ENCODE measurements at places on chromosomes 6 and 20.

DNA sequence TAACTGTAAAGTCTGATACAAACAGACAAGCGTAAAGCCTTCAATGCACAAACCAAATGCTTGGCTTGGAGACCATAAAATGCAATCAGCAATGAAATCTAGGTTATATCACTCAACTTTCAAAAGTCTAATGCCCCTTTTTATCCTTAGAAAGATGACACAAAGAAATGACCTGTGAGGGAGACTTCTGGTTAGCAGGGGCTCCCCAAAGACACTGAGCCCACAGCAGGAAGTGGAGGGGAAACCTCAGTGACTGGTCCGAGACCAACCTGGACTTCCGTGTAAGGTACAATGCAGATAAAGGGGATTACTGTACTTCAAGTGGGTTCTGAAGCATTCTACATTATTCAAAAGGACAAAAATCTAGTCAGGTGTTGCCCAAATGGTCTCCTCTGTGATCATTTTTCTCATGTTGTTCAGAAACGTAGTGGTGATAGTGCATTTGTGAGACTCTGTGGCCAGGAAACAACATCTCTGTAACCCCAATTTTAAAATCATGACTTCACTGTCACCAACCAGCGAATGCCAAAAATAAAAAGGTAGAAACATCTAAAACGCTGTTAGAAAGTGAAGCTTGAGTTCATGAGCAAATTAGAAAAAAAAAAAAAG, 88.2 kb downstream of the HIVEP2 start:
- peak; percentile 40 for DNase-seq

DNA sequence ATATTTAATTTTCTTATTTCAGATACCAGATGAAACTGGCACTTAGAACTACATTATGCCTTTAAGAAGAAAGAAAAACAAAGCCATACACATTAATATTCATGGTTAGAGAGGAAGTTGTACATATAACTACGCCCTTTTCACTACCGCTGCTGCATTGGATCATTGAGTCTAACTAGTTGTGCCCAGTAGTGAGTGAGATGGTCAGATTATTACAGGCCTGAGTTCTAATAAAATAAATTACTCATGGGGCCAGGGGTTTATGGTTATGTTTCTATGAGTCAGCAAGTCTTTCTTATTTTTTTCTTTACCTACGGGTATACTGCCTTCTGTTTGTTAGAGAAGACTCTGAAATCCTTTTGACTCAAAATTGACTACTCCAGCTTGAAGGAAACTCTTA, 11.5 kb downstream of the RIOK1 start:
- no peak for DNase-seq

- DNase-seq = no peak
Measured at GRCh38 chr6:154318721-154319120, 37.9 kb downstream of the IPCEF1 start.

- no peak for DNase-seq
Measured at GRCh38 chr6:154538640-154539191, 28.2 kb upstream of the CNKSR3 start.

- no peak for DNase-seq
Measured at GRCh38 chr20:52746190-52746589, 226.0 kb upstream of the TSHZ2 start.

DNA sequence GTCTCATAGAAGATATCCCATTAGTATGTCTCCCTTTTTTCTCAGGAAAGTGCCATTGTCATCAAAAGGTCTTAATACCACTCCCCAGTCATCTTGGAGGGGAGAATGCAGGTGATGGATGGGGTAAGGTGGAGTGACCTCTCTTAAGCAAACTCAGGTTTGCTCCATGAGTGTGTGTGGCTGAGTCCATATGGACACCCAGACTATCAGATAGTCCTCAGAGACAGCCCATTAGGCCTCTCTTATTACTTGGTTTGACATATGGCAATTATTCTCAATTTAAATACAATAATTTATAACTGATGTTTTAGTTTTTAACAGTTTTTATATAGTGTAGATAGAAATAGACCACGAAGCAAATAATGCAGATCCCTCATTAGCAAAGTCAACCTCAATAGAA, 23.2 kb downstream of the LAMA4 start:
- DNase-seq = no peak

- DNase-seq = no peak
Measured at GRCh38 chr6:53813801-53814200, 19.0 kb downstream of the LRRC1 start.

DNA sequence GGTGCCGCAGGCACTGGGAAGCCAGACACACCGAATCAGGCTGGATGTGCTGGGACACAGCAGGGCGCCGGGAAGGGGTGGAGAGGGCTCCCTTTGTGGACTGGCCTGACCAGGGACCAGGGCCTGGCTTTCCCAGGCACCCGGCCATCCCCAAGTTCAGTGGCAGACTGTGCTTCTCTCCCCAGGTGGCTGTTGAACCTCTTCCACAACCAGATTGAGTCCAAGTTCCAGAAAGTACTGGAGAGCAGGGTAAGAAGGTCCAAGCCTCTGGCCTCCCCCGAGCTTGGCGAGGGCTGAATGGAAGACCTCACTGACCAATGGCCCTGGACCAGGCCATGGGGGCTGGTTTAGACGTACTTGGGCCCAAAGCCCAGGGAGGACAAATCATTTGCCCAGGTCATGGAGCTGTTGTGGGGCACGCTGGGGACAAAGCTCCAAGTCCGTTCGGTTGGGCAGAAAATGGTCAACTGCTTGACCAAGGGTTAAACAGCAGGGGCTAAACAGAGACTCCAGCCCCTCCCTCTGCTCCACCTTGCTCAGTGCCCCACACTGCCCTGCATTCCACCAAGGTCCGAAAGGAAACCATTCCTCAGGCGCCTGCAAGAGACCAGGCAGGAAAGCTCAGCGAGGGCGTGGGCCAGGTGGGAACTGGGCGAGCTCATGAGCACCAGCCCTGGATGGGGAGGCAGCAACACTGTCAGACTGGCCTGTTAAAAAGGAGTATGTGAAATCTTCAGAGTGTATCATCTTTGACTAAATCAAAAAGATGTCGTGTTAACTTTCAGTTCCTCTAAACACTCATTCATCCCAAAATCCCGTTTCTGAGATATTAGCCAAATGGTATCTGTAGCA, 9.1 kb downstream of the LBP start:
- DNase-seq = no peak

DNA sequence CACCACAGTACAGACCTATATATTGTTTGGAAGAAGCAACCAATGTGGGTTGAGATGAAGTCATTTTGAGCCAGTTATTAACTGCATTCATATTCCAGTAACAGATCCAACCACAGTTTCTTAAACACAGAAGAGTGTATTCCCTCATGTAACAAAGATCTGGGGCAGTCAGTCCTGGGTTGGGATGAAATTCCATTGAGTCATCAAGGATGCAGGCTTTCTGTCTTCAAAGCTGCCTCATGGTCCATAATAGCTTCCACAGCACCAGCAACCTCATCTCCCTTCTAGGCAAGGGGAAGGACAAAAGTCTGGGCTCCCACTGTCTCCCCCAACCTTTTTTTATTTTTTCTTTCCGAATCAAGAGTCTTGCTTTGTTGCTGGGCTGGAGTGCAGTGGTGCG, 2.9 kb upstream of the SOD2 start:
- no peak for DNase-seq

- no peak for DNase-seq
Measured at GRCh38 chr6:113447088-113447831, 409.9 kb upstream of the MARCKS start.

DNA sequence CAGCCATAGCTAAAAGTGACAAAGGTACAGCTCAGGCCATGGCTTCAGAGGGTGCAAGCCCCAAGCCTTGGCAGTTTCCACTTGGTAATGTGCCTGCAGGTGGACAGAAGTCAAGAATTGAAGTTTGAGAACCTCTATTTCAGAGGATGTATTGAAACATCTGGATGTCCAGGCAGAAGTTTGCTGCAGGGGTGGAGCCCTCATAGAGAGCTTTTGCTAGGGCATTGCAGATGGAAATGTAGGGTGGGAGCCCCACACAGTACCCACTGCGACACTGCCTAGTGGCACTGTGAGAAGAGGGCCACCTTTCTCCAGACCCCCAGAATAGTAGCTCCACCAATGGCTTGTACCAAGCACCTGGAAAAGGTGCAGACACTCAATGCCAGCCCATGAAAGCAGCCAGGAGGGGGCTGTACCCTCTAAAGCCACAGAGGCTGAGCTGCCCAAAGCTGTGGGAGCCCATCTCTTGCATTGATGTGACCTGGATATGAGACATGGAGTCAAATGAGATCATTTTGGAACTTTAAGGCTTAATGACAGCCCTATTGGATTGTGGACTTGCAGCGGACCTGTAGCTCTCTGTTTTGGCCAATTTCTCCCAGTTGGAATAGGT, 1299.4 kb upstream of the MAP3K7 start:
- DNase-seq = no peak

DNA sequence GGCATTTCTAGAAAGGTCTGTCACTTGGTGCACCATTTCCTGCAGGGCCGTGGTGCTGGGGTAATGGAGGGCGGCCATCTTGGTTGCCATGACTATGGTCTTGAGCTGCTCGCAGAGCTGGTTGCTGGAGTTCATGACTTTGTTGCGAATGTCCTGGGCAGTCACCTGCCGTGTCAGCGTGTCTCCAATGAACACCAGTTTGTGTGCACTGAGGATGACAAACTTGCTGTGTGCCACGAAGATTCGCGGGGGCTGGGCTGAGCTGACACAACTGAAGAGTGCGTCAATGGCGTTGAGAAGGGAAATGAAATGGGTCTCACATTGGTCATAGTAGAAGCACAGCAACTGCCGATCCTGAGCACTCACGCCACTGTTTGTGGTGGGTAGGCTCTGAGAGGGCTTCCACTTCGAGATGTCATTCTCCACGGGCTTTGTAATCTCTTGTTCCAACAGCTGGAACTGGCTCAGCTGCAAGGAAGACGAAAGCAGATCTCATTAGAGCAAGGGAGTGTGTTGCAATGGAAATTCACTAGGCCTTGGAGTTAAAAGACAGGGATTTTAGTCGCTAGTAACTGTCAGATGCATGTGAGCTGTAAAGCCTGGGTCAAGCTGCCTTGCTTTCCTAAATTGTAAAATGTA, 47.1 kb downstream of the NEDD9 start:
- DNase-seq = no peak

DNA sequence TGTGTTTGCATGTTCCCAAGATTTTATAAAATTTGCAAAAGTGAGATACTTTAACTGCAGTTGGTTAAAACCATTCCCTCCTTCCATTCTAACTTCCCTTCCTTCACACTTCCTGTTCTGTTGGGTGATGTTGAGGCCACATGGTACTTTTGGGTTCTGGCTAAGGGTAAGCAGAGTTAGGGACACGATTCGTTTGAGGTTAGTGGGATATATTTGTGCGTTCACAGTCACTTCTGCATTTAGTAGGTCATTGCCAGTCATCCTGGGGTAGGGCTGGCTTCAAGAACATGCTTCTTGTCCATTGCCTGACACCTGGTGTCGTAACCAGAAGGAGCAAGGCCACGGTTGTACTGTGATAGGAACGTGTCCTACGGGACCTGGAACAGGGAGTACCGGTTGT, 340.1 kb downstream of the ZFAND3 start:
- no peak for DNase-seq

DNA sequence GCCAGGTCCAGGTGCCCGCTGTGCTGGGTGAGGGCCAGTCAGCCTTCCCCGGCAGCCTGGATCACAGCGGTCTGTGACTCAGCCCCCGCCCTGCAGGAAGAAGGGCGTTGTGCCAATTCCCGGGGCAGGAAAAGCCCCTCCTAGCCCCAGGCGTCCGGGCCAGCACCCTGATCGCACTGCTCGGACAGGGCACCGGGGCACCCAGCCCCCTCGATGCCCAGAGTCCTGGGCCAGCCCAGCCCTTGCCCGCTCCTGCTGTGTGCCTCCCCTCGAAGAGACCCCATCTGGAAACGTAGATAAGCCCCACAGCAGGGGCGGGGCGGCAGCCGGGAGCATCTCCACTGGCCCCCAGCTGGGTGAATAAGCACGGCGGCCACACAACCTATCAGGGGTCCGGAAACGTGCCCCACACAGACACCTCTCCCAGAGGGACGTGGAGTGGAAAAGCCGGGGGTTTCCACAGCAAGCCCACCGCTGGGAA, 9.9 kb downstream of the LAMA5 start:
- no peak for DNase-seq

- DNase-seq = no peak
Measured at GRCh38 chr6:107653183-107653580, 163.3 kb downstream of the SOBP start.

DNA sequence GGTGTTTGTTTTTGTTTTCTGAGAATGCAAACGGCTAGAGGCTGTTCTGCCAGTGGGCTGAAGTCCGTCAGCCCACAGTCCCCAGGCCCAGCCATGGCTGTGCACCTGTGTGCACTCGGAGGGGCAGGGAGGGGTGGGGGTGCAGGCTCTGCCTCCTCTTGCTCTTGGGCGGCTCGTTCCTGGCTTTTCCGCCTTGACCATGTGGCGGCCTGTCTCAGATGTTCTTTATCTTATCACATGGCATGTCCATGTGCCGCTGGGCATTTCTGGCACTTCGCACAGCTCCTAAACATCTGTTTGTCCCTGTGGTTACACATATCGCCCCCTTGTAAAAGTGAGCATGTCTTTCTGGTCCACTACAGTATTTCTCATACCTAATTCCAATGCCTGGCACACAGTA, 137.0 kb downstream of the CDH4 start:
- DNase-seq = no peak

DNA sequence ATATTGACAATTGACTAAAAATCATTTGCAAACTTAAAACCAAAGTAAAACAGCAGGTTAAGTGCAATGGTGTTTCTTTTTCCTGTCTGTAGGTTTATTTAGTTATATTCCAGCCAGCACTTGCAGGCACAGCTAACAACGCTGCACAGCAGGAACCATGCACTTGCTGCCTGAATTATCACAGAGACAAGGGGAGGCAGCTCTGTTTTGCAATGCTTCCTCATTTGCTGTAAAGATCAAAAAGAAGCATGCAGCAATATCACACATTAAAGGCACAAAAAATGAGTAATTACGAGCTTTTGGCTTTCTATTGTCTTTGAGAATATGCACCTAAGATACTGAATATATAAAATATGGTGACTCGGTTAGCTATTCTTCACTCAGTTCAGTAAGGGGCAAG, 241.9 kb downstream of the EPHA7 start:
- DNase-seq = no peak

- DNase-seq = no peak
Measured at GRCh38 chr20:51910321-51911050, 108.2 kb upstream of the SALL4 start.

DNA sequence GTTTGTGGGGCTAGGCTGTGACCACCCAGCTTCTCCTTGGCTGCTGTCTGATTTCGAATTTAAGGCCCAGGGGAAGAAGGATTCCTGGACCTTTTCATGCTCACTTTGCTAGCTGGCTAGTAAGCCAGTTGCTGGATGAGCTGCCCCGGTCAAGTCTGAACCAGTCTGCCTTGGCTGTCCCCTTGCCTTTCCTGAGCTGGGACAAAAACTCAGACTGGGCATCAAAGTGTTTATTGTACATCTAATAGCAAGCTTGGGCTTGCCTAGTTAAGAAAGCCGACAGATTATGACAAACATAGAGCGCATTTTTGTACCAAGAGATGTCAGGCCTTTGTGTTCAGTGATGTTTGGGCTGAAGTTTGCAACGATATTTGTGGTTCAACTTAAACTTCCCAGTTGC, 750 bp upstream of the PAK5 start:
- no peak for DNase-seq

GRCh38 chr20:29298271-29298590, 1959.2 kb upstream of the DEFB115 start:
- DNase-seq = no peak

- DNase-seq = no peak
Measured at GRCh38 chr6:34115403-34115795, 30.5 kb downstream of the GRM4 start.

All from stimulated activated CD8-positive, alpha-beta memory T cell treated with anti-CD3 and anti-CD28 coated beads, Interleukin-7, amount 100 ng/mL, for 48 hours (primary cell).